ENCODE measurements at places on chromosomes 1 and 21. TPM values are rescaled to one million over a fixed set of nuclear protein-coding genes. Genes with fewer than 3 reads are reported as not detected.

DNA sequence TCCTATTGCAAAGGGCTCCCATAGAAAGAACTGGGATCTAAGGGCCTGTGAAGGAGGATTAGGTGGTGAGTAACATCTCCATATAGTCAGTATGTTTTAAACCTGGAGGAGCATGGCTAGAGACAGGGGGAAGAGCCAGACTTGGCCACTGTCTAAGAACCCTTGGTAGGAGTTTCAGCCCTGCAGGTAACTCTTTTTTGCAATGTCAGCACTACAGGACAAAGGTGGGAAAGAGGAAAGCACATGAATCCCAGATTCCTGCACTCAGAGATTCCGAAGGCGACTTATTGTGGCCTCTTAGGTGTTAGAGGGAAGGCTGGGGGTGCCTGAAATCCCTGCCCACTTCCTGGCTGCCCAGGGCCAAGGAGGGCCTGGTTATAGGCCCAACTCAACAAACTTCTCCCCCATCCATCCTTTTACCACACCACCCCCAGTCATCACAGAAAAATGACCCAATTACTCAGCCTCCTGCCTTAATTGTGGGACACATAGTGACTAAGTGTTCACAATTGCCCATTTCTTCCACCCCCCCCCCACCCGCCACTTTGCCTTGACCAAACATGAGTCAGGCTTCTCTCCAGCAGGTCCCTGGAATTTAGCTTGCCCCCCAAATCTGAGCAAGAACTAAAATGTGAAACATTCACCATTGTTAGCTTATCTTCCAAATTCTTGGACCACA is 1.9 kb upstream of the NTNG1 start:
- peaks cover 14% of the 10 kb centered on the region for H3K4me1 ChIP-seq
- no peaks in the 10 kb centered on the region for H3K36me3 ChIP-seq
- peaks cover 48% of the 10 kb centered on the region for H3K27me3 ChIP-seq
- no peak overlapping the region for H3K27ac ChIP-seq
- no peak overlapping the region for H3K4me3 ChIP-seq
- no peak for DNase-seq

- peaks cover 34% of the 10 kb centered on the region for H3K36me3 ChIP-seq
- no peaks in the 10 kb centered on the region for H3K27me3 ChIP-seq
- peaks cover 28% of the 10 kb centered on the region for H3K4me1 ChIP-seq
- no peak overlapping the region for H3K4me3 ChIP-seq
- H3K27ac ChIP-seq, result no peak overlapping the region
These were observed 101.9 kb downstream of the SLC45A1 start for GRCh38 chr1:8419861-8420260.

The CLIC4 gene
- 17.4 TPM for total RNA-seq

The NASP gene
- total RNA-seq, result 263 TPM

DNA sequence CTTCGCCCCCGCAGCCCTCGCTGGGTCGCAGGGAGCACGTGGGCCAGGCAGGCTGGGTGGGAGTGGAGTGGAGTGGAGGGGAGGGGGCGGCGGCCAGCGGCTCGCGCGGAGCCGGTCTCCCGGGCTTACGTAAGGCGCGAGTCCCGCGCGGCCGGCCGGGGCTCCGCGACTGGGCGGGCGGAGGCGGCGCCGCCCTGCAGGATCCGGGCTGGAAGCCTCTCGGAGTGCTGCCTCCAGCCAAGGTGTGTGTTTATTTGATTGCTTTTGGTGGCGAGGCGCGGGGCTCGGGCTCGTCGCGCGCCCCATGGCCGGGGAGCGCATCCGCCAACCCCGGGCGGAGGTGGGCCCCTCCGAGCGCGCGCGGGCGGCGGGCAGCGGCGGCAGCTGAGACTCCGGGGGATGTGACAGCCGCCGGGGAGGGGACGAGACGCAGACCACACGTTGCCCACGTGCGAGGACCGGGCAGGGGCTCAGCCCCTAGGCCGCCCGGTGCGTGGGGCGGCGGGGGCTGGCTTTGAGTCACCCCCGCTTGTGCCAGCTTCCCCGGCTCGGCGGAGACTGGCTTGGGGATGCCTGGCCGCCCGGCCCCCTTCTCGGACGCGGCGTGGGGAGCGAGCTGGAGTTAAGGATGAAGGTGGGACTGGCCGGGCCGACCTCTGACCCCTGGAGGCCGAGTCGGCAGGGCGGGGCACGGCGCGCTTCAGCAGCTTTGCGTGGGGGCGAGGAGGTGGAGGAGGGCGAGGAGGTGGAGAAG is 402 bp upstream of the AK4 start:
- H3K4me3 ChIP-seq, result peak overlapping the region; percentile 93
- H3K36me3 ChIP-seq, result peaks cover 24% of the 10 kb centered on the region
- peak overlapping the region; percentile 96 for H3K27ac ChIP-seq

- peak; percentile 40 for DNase-seq
- no peak overlapping the region for H3K4me3 ChIP-seq
- H3K27ac ChIP-seq, result no peak overlapping the region
- H3K36me3 ChIP-seq, result peaks cover under 1% of the 10 kb centered on the region
- H3K27me3 ChIP-seq, result peaks cover 38% of the 10 kb centered on the region
- H3K4me1 ChIP-seq, result peaks cover 8% of the 10 kb centered on the region
These were observed 6.7 kb upstream of the ZBTB18 start for GRCh38 chr1:244044423-244044822.

The CRP gene
- not detected for total RNA-seq

The GBP5 gene
- total RNA-seq, result 110 TPM

DNA sequence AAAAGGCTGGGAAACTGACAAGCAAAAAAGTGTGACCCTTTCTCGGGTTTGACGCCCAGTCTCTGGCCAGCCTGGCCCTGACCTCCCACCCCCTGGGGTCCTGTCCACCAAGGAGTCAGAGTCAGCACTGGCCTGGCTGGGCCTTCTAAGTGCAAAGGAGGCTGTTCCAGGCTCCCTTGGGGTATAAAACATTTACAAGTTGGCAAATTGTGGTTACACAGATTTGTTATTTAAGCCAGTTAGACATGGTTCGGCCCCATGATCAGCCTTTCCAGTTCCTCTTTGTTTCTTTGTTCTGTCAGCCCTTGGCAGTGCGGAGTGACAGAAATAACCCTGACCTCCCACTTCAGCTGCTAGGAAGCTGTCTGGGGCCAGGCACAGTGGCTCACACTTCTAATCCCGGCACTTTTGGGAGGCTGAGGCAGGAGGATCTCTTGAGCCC is 161.6 kb upstream of the RAB4A start:
- H3K27me3 ChIP-seq, result peaks cover 12% of the 10 kb centered on the region
- H3K4me3 ChIP-seq, result no peak overlapping the region
- peaks cover 7% of the 10 kb centered on the region for H3K4me1 ChIP-seq
- H3K36me3 ChIP-seq, result no peaks in the 10 kb centered on the region
- H3K27ac ChIP-seq, result no peak overlapping the region

DNA sequence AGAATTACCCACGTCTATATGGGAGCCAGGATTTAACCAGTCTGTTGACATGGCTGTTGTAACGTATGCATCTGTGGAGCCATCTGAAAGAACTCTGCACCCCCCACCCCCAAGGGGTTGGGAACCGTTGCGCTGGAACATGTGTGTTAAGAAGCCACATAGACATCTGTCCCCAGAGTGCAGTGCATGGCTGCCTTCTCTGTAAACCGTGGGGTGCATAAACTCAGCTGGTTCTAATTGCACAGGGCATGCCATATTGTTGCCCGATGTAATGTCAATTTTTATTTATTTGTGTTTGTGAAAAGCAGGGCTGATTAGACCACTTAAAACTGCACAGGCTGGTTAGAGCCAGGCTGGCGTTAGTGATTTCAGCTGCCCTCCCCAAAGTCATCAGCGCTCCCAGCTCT is 70.1 kb upstream of the ROR1 start:
- H3K27me3 ChIP-seq, result peaks cover 15% of the 10 kb centered on the region
- H3K36me3 ChIP-seq, result no peaks in the 10 kb centered on the region
- DNase-seq, result no peak
- H3K4me3 ChIP-seq, result no peak overlapping the region

DNA sequence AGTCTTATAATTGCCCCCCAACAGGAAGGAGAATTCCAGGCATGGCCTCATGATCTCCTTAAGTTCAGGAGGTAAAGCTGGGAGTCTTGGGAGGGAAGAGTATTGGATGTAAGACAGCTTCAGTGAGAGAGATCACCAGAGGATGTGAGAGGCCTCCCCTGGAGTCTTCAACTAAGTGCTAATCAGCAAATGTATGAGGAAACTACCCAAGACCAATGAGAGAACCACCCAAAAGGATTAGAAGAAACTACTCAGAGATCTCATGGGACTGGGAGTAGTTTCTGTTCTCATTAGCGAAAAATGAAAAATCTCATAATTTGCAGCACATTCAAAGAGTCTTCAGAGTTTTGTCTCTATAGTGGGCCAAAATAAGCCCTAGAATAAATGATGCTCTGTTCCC is 36.6 kb upstream of the WNT2B start:
- no peak overlapping the region for H3K4me3 ChIP-seq
- no peak overlapping the region for H3K27ac ChIP-seq
- no peaks in the 10 kb centered on the region for H3K4me1 ChIP-seq
- no peaks in the 10 kb centered on the region for H3K36me3 ChIP-seq

GRCh38 chr1:220283625-220284024 is 11.4 kb upstream of the RAB3GAP2 start:
- peaks cover 15% of the 10 kb centered on the region for H3K27me3 ChIP-seq
- no peak overlapping the region for H3K27ac ChIP-seq
- no peak overlapping the region for H3K4me3 ChIP-seq
- H3K36me3 ChIP-seq, result no peaks in the 10 kb centered on the region
- no peak for DNase-seq
- no peaks in the 10 kb centered on the region for H3K4me1 ChIP-seq

The RORC gene
- 1.3 TPM for total RNA-seq

The IL24 gene
- total RNA-seq, result 5.9 TPM

DNA sequence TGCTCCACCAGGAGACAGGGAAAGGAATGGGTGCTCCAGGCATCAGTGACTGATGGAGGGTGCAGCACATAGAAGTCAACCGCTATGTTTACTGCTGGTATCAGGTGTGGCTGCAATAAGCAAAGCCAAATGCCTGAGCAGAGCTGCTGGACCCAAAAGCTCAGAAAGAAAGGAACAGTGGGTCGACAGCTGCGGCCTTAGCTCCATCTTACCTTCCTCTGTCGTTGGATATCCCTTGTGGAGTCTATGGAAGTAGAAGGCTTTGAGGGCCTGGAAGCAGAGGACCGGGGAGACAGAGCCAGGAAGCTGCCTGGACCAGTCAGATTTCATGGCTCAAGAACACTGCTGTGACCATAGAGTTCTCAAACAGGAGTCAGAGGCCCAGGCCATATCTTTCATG is 45.3 kb downstream of the RIMS3 start:
- H3K4me3 ChIP-seq, result no peak overlapping the region
- no peaks in the 10 kb centered on the region for H3K36me3 ChIP-seq
- DNase-seq, result no peak
- H3K27ac ChIP-seq, result no peak overlapping the region

The FOXD3 gene
- total RNA-seq, result not detected

DNA sequence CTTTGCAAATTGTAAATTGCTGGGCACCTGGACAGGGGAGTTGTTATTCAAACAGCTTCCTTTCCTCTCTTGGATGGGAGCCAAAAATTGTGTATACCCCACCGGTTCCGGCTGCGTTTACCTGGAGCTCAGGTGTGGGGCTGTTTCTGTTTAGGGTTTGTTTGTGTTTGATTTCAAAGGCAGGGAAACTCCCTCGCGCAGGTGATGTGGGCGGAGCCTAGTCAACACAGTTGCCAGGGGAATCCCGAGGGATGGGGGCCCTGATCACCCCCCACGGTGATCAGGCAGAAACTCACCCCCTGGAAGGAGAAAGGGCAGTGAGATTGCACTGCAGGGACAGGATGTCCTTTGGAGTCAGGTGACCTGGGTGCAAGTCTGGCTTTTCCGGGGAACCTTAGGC is 28.3 kb downstream of the CDCP2 start:
- no peak overlapping the region for H3K27ac ChIP-seq
- no peak overlapping the region for H3K4me3 ChIP-seq
- DNase-seq, result no peak

- H3K4me1 ChIP-seq, result peaks cover 32% of the 10 kb centered on the region
- H3K27me3 ChIP-seq, result no peaks in the 10 kb centered on the region
- no peak overlapping the region for H3K27ac ChIP-seq
- peaks cover 17% of the 10 kb centered on the region for H3K36me3 ChIP-seq
These were observed 79.3 kb downstream of the ADARB1 start for GRCh38 chr21:45153358-45154318.

- no peaks in the 10 kb centered on the region for H3K27me3 ChIP-seq
- H3K4me1 ChIP-seq, result peaks cover 30% of the 10 kb centered on the region
- peaks cover 6% of the 10 kb centered on the region for H3K36me3 ChIP-seq
These were observed 185.3 kb downstream of the RERE start for GRCh38 chr1:8632102-8632501.

- peaks cover 10% of the 10 kb centered on the region for H3K27me3 ChIP-seq
- no peaks in the 10 kb centered on the region for H3K36me3 ChIP-seq
- no peaks in the 10 kb centered on the region for H3K4me1 ChIP-seq
- no peak overlapping the region for H3K27ac ChIP-seq
- no peak for DNase-seq
- no peak overlapping the region for H3K4me3 ChIP-seq
These were observed 100.6 kb upstream of the SLC5A9 start for GRCh38 chr1:48121955-48122354.

The CLCA1 gene
- total RNA-seq, result not detected

GRCh38 chr1:156416993-156417392 is 48.0 kb downstream of the RHBG start:
- H3K4me3 ChIP-seq, result no peak overlapping the region
- peaks cover 73% of the 10 kb centered on the region for H3K27me3 ChIP-seq
- H3K36me3 ChIP-seq, result no peaks in the 10 kb centered on the region
- H3K27ac ChIP-seq, result no peak overlapping the region

GRCh38 chr1:178684111-178684510 is 40.9 kb upstream of the RALGPS2 start:
- H3K36me3 ChIP-seq, result no peaks in the 10 kb centered on the region
- H3K27me3 ChIP-seq, result peaks cover 2% of the 10 kb centered on the region
- H3K4me1 ChIP-seq, result peaks cover 3% of the 10 kb centered on the region
- no peak overlapping the region for H3K27ac ChIP-seq
- no peak overlapping the region for H3K4me3 ChIP-seq

DNA sequence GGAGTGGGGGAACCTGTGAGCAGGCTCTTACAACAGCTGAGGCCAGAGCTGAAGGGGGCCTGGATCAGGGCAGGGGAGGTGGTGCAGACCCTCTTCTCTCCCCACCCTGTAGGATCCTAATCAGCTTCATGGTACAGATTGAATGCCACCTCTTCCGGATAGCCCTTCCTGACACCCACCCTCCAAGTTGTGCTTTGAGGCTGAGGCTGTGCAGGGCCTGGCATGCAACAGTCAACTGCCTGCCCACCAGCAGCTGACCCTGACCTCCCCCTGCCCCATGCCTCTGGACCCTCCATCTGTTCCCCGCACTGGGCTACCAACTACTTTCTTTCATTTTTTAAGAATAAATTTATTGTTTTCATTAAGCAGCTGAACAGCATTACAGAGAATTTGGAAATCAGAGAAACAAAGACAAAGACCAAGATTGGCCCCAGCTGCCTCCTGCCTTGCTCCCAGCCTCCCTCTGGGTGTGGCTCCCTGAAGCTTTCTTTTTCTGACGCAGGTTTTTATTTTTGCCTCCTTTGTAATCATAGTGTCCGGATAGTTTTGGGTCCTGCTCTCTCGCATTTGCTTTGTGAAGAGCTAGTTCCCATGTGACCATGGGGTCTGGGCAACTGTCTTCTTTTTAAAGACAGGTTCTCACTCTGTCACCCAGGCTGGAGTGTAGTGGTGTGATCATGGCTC is 12.8 kb downstream of the ZNF362 start:
- no peak overlapping the region for H3K27ac ChIP-seq
- H3K36me3 ChIP-seq, result no peaks in the 10 kb centered on the region
- no peak for DNase-seq
- H3K27me3 ChIP-seq, result no peaks in the 10 kb centered on the region
- peaks cover 14% of the 10 kb centered on the region for H3K4me1 ChIP-seq

- H3K4me3 ChIP-seq, result no peak overlapping the region
- H3K36me3 ChIP-seq, result peaks cover 10% of the 10 kb centered on the region
- no peak for DNase-seq
- H3K4me1 ChIP-seq, result peaks cover 30% of the 10 kb centered on the region
- no peak overlapping the region for H3K27ac ChIP-seq
These were observed 41.2 kb upstream of the TDRD10 start for GRCh38 chr1:154460695-154461260.

The FHAD1 gene
- total RNA-seq, result not detected
